ENCODE measurements at places on chromosomes 11 and 22.

DNA sequence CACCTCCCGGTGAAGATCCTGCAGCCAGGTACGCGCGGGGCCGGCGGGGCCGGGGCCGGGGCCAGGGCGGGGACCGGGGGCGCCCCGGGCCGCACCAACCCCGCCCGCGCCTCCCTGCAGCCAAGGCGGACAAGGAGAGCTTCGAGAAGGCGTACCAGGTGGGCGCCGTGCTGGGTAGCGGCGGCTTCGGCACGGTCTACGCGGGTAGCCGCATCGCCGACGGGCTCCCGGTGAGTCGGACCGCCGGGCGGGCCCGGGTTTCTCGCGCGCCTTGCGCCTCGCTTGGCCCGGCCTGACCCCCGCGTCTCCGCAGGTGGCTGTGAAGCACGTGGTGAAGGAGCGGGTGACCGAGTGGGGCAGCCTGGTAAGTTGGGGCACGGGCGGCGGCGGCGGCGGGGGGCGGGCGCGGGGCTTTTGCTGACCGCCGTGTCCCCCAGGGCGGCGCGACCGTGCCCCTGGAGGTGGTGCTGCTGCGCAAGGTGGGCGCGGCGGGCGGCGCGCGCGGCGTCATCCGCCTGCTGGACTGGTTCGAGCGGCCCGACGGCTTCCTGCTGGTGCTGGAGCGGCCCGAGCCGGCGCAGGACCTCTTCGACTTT is 531 bp downstream of the PIM3 start:
- no peak for DNase-seq

- DNase-seq, result no peak
Observed at GRCh38 chr11:61787928-61788491, 4.4 kb downstream of the TMEM258 start.

- no peak for DNase-seq
Observed at GRCh38 chr11:130637566-130637965, 189.1 kb downstream of the ADAMTS15 start.

DNA sequence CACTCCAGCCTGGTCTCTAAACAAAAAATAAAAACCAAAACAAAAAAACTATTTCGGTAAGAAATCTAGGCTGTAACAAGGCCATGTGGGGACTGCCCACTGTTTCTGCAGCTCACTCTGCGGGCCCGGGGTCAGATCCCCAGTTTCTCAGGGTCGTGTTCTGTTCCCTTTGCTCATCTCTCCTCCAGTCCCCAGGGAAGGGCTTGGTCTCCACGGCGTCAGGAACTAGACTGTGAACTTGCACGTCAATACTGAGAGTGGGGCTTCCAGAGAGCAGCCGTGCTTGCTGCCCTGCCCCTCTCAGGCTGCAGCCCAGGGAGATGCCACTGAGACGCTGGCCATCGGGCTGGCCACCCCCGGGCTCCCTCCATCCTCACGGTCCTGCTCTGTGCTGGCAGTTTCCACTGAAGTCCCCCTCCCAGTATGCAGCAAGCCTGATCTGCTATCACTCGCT is 33.7 kb upstream of the MOB2 start:
- DNase-seq, result no peak

GRCh38 chr11:116110802-116111201 is 606.6 kb upstream of the CADM1 start:
- DNase-seq, result no peak

DNA sequence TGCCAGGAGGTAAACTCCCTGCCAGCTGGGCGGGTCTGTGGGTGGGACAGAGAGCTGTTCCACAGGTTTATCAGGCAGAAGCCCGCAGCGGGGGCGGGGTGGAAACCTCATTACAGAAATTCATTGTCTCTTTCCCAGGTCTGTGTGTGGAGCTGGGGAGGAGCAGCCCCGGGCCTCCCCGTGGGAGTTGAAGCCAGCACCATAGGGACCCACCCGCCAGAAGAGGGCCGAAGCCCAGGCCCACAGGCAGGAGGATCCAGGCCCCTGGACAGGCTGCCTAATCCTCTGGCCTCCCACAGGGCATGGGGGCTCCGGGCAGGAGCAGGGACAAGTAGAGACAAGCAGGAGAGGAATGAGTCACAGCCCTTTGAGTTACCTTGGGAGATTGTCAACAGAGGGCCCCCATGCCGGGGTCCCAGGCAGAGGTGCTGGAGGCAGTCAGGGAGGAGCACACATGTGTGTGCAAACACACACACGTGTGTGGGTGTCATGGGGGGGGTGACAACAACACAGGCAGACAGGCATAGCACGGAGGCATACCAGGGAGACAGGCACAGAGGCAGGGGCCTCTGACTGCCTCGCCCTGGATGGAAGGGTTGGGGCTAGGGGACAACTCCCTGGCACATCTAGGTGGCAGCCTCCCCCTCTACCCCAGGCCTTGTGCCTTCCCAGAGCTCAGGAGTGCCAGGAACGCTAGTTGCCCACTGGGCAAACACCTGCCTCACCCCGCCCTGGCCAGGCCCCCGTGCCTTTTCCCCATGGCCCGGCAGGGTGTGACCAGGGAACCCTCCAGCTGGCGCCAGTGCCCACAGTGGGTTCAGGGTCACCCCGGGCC is 1.4 kb downstream of the CDC42BPG start:
- no peak for DNase-seq

DNA sequence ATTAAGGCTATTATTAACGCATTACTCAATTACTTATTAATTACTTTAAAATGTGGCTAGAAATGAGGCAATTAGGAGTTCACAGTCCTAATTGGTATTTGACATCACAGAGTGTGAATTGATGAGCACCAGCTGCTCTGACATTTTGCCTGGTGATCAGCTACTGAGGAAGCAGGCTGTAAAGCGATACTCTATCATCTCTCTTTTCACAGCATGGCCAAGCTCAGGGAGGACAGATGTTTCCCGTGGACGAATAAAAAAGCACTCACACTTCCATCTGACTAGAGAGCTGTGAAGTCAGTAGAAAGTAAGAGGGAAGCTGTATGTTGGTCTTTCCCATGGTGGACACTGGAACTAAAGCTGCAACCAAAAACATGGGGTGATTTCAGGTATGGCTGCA is 29.1 kb upstream of the SYT9 start:
- no peak for DNase-seq

GRCh38 chr11:18523084-18523483 is 3.7 kb downstream of the TSG101 start:
- DNase-seq, result no peak

GRCh38 chr11:30921811-30922210 is 335.7 kb upstream of the MPPED2 start:
- DNase-seq, result no peak

DNA sequence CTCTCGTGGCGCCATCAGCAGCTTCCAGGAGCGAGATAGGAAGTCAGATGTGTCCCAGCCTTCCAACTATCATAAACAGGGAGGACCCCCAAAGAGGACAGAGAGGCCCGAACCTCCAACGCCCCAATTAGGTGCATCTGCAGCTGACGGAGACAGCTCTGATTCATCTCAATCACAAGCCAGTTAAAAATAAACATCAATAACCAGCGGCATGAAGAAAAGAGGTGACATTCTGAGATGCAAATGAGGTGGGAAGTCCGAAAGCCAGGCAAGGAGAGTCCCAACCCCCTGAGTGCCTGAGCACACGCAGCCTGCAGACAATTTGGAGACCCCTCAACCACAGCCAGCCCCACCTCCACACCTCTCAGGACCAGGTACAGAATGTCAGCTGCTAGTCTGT is 28.1 kb upstream of the IGSF9B start:
- no peak for DNase-seq

- DNase-seq, result no peak
Observed at GRCh38 chr11:105070306-105070705, 25.2 kb upstream of the CARD16 start.

DNA sequence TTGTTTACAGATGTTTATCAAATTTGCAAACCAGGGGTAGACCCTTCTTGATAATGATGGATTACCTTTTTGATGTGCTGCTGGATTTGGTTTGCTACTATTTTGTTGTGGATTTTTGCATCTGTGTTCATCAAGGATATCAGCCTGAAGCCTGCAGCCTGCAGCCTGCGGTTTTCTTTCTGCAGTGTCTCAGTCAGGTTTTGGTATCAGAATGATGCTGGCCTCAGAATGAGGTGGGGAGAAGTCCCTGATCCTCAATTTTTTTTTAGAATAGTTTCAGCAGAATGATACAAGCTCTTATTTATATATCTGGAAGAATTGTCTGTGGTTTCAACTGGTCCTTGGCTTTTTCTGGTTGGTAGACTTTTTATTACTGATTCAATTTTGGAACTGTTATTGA is 19.7 kb upstream of the RAB38 start:
- no peak for DNase-seq

DNA sequence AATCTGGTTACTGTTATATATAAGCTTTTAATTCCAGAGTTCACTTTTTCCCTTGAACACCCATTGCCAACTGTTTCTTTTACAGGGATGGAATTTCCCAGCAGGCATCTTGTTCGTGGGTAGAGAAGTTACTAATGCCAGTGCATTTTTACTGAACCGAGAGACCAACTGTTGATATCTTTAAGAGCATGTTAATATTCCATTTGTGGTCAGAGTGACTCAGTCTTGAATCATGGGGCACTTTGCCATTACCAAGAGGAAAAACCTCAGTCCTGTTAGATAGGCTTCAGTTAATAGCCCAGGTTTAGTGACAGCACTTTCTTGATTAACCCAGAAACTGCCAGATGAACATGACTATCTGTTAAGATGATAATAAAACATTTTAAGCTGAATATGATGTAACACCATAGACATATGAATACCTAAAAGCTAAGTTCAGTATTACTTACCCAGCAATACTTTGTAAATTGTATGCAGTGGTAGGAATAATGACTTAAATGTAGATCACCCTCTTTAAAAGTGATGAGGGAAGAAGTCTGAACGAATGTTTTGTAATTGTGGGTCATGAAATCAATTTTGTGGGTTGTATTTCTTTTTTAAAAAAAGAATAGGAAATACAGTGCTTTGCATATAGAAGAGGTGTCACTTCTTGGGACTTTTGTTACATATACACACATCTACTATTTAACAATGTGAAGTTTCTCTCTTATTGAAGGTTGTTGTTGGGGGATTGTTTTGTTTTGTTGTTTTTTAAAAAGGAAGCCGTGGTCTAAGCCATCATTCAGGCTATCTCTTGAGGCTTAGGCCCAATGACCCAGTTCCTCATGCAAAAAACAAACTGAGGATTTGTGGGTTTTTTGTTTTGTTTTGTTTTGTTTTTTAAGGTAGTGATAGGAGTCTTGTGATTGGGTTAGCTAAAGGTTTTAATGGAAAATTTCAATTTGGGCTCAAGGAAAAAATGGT is 79.2 kb upstream of the GRIK4 start:
- DNase-seq, result no peak

GRCh38 chr22:49271831-49272230 is 555.8 kb downstream of the BRD1 start:
- no peak for DNase-seq

DNA sequence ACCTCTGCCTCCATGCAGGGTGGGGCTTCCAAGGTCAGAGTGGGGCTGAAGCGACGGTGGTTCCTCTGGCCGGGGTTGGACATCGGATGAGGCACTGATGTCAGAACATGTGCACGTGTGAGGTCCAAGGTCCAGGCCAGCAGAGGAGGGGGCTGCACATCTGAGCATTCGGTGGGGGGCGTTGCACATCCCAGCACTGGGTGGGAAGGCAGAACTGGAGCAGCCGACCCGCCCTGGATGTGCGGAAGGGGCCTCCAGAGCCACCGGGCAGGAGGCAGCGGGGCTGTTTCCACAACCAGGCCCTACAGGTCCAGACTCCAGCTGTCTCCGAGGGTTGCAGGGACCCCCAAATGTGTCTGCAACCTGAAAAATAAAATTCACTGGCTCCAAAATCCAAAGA is 271.0 kb downstream of the CTTN start:
- no peak for DNase-seq

DNA sequence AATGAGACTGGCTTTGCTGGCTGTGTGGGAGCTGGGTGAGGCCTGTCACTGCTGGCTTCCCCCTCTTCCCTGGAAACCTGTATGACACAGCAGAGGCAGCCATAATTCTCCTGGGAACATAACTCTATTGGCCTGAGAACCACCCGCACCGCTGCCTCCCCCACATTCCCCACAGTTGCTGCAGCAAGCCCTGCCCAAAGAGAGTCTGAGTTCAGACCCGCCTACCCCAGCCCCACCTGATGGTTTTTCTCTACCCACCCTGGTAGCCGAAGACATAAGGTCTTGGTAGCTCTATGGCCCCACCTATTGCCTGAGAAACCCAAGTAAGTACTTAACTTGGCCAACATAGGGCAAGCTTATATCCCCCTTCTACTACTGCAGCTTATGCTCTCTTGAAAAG is 174.8 kb downstream of the C11orf91 start:
- DNase-seq, result no peak

DNA sequence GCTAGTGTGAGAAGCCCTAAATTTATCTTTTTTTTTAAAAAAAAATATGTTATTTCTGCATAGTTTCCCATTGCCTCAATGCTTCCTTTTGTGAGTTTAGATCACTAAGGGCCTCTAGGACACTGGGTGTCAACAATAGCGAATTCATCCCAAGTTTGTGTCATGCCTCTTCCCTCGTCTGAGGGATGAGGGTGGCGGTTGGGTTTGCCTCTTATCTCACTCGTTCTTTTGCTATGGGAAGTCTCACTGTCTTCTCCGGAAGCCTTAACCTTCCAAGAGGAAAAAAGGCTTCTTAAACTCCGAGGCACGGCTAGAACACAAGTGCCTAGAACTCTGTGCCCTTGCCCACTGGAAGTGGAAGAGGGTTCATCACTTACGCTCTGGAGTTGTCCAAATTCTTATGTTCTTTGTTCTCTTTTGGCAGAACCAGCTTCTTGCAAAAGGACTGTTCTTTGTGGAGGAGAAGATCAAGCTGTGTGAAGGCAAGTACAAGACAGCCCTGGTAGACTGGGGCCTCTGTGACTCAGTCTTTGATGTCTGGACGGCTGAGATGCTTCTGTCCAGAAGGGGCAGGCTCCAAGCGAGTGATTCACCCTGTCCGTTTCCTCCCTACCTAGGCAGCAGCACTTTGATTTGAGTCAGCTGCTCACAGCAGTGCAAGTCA is 78.5 kb downstream of the TRAF6 start:
- DNase-seq, result no peak

GRCh38 chr11:66363805-66364535 is 7.6 kb downstream of the SLC29A2 start:
- DNase-seq, result peak; percentile 18

DNA sequence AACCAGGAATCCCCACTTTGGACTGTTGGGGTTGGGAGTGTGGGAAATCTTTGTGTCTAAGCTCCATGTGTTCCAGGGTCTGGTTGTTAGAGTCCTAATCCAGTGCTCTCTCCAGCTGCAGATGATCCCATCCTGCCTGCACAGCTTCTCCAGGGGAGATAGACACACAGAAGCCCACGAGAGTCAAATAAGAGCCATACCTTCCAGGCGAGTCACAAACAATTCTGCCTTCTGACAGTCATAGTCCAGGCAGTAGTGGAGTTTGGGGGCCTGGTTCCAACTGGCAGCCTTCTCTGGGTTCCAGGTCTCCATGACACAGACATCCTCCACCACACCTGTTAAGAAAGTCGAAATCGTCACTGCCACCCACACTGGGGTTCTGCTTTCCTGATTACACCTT is 32.1 kb downstream of the SYT13 start:
- DNase-seq, result no peak

- DNase-seq, result no peak
Observed at GRCh38 chr11:113131036-113131775, 170.0 kb downstream of the NCAM1 start.
